Thyroid gland (tissue), 4 donors: ENCODE measurements at places on chromosomes 6 and 20.

DNA sequence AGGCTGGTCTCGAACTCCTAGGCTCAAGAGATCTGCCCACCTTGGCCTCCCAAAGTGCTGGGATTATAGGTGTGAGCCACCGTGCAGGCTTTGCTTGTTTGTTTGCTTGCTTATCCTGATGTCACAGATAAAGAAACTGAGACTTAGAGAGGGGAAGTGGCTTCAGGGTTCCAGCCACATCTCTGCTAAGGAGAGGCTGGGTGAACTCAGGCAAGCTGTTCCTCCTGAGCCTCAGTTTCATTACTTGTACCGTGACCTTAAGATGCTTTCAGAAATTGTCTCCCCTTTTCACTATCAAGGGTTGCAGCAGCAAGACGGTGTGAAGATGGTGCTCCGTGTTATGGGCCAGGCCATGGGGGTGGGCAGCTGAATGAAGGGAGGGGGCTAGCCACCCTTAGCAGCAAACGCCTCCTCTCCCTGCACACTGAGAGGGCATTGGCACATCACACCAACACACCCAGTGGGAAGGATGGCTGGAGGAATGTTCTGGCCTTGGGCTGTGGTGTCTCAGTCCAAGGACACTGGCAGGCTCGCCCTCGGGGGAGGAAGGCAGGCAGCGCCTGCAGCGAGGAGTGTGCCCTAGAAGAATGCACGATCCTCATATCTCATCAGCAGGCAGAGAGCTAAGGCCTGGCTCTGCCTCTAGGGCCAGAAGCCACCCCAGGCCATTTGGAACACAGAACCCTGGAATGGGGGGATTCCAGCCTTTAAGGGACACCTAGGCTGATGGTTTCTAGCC lies 48.2 kb upstream of the TLDC2 start:
- DNase-seq = no peak

- DNase-seq = no peak
Measured at GRCh38 chr6:90712114-90712513, 125.2 kb upstream of the MAP3K7 start.

DNA sequence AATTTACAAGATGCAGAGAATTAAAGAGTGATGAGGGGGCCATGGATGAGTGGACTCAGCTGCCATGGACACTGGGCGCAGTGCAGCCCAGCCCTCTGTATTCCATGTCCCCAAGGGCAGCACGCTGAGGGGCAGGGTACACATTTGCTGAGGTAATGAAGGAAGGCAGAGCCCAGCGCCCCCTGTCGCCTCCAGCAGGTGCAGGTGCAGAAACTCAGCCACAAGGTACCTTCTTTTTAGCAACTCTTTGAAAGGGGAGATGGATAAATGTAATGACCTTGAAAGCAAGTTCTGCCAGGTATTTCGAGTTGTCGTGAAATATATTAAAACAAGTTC lies 7.1 kb downstream of the CD93 start:
- no peak for DNase-seq

- DNase-seq = peak; percentile 63
Measured at GRCh38 chr6:24126586-24127192, 674 bp downstream of the NRSN1 start.
